Stimulated activated CD4-positive, alpha-beta T cell treated with anti-CD3 and anti-CD28 coated beads, Interleukin-15, amount 100 ng/mL, for 1 hour (primary cell): ENCODE measurements at places on chromosomes 13 and 19.

DNA sequence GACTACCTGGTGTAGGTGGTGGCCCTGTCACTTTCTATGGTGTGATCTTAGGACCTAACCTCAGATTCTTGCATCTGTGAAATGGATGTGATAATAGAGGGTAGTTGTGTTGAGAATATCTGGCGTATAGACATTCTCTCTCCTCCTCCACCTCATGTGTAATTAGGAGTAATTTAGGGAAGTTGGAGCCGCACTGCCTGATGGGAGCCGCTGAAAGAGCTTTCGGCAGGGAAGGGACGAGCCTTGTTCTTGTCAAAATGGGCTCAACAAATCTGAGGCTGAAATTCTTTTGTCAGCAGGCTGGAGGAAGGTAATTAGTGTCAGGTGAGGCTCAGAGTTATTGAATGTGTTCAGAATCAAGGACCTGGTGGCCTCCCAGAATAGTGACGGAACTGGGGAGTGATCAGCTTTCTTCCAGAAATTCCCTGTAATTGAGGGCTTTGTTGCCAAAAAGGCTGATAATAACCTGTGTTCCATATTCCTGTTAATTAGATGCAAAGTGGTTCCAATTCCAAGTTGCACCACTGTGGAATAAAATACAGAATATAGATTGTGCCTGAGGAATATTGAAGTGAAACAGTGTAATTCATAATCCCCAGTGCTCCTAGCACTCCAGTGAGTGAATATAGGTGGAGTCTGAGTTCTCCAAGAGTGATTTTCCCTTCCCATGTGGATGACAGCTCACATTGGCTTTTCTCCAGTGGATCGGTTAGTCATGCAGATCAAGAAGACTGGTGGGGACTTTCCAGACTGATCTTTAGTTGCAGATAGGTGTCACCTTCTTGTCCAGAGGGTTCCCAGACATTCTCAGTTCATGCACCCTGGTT, 47.5 kb downstream of the SPATA13 start:
- no peak for DNase-seq

- DNase-seq = peak; percentile 94
Observed at GRCh38 chr19:10106100-10106936, at the start of gene PPAN. PPAN (plus strand) TSS chr19:10106362; CDS start chr19:10106395, 33 bp downstream.

DNA sequence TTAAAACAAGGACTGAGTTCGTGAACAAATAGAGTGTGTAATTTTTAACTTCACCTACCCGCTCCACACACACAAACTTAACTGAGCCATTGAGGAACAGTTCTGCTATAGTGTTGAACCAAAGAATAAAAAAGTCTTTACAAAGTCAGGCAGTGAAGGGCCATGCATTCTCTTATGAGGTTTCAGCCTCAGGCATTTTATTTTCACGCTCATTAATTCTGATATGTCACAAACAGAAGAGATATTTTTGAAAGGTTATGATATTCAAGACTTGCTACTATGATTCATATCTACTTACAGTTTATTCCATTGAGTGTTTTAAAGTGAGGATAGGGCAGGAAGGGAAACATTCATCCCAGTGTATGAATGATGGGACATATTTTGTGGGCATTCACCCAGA, 282.2 kb downstream of the SLITRK5 start:
- no peak for DNase-seq

GRCh38 chr13:37385248-37385647, 213.3 kb downstream of the POSTN start:
- no peak for DNase-seq

GRCh38 chr19:8578642-8579265, 1.5 kb upstream of the MYO1F start:
- DNase-seq = peak; percentile 63

DNA sequence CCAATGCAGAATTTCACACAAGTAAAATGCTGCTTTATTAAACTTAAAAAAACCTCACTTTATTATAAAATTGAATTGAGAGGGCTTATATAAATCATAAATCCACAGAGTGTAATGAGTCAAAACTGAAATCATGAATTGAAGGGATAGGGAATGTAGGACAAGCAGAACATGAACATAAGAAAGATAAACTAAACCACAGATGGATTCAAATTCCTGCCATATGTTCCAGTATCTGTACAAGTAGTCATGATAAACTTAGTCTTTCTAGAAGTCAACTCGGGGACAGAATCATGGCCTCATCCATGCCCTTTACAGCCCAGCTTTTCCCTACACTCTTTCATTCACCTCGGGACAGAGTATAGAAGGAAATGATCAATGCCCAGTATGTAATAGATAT, 16.6 kb downstream of the LMO7 start:
- DNase-seq = no peak

GRCh38 chr13:40170982-40171381, 495.5 kb downstream of the FOXO1 start:
- no peak for DNase-seq

- no peak for DNase-seq
Observed at GRCh38 chr13:78915015-78915414, 256.1 kb upstream of the OBI1 start.

- no peak for DNase-seq
Observed at GRCh38 chr19:38012944-38013343, 105.9 kb downstream of the SIPA1L3 start.

- DNase-seq = peak; percentile 57
Observed at GRCh38 chr19:47707135-47707925, 5.9 kb upstream of the EHD2 start.

DNA sequence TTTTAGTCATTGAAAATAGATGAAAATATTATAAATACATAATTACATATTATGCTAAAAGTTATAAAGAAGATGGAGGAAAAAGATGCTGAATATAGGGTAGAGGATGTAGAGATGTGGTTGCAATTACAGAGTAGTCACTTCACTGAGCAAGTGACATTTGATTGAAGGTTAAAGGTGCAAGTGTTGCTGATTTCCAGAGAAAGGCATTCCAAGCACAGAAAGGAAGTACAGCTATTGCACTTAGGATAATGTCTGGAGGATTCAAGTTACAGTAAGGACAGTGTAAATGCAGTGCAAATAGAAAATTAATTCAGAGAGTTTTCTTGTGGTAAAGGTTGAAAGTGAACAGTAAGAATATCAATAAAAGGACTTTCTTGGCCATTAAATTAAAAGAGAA, 1721.8 kb downstream of the PCDH9 start:
- DNase-seq = no peak

- no peak for DNase-seq
Observed at GRCh38 chr19:5127717-5128116, 158.8 kb downstream of the KDM4B start.

GRCh38 chr13:29999492-30000369, 149.3 kb upstream of the UBL3 start:
- DNase-seq = no peak

GRCh38 chr19:29266603-29267002, 53.7 kb upstream of the UQCRFS1 start:
- DNase-seq = no peak

DNA sequence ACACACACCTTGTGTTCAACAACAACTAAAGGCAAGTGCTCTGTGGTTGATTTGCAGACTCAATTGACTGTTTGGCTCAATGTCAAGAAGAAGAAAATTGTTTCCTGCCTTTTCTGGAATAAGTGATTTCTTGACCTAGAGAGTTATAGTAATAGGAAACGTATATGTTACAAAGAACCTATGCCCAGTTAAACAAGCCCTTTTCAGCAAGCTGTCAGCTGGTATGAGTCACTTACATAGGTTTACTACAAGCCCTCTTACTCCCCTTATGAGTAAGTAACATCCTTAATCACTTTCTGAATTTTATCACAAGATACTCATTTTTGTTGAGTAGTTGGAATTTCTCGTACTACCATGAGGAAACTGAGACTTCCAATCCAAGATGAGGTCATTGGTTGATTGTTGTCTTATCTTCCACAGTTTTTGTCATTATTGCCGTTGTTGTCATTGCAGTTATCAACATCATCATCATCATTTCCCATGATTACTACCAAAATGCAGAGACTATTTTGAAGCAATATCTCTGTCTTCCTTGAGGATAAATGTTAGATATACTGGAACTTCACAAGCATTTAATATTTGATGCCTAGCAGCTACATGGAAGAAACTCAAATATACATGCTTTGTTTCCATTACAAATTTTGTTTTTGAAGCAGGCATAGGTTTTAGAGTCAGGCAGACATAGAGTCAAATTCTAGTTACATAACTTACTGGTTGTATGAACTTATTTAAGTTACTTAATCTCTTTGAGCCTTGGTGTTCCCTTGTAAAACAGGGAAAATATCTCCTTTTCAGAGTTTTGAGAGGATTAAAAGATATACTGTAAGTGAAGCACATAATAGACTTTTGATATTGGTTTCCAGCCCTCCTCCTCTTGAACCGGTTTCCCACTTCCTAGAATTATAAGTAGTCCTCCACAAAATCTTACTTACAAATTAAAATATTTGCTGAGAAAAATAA, 106.0 kb downstream of the RAP2A start:
- DNase-seq = no peak

GRCh38 chr13:78650717-78651083, 8.3 kb downstream of the OBI1 start:
- no peak for DNase-seq

GRCh38 chr19:13356185-13356584, 150.1 kb downstream of the CACNA1A start:
- DNase-seq = no peak

GRCh38 chr19:42693760-42694350, 46.4 kb downstream of the PSG3 start:
- DNase-seq = no peak

DNA sequence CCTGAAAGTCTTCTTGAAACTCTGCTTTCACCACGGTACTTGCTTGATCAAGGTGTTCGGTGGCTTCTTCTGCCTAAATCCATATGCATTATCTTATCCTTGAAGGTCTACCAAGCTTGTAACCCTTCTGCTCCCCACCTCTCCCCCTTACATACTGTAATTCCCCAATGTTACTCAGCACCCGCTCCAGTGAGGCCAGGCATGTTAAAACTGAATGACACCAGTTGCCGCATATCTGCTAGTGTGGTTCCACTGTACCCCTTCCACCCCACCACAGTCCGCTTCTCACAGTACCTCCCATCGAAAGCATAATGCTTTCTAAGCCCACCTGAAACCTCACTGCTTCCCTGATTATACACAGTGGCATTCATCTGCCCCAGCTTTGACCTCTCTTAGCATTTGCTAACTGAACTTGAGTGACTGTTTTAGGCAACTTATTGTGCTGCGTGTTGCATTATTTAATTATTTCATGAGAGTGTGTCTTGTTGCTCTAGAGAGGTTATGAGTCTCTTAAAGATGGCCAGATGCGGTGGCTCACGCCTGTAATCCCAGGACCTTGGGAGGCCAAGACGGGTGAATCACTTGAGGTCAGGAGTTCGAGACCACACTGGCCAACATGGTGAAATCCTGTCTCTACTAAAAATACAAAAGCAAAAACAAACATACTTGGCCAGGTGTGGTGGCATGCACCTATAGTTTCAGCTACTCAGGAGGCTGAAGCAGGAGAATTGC, 87.6 kb upstream of the MBNL2 start:
- DNase-seq = no peak

DNA sequence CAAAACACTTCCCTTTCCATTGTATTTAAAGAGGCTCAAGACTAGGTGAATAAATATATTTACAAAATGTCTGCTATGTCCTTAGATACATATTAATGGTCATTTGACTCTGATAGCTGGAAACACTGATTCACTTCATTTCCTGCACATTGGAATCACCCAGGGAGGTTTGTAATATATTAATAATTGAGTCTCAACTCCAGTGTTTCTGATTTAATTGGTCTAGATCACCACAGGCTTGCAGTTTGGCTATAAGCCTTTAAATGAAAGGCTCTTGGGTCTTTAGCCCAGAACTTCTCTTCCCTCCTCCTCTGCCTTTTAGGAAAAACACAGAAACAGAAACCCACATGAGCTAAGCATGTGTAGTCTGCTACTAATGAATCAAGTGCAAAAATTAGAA, 378.0 kb downstream of the TBC1D4 start:
- no peak for DNase-seq

- DNase-seq = no peak
Observed at GRCh38 chr13:69585656-69586055, 522.0 kb upstream of the ATXN8OS start.

GRCh38 chr19:47758443-47758804, 13.1 kb downstream of the NOP53 start:
- no peak for DNase-seq

DNA sequence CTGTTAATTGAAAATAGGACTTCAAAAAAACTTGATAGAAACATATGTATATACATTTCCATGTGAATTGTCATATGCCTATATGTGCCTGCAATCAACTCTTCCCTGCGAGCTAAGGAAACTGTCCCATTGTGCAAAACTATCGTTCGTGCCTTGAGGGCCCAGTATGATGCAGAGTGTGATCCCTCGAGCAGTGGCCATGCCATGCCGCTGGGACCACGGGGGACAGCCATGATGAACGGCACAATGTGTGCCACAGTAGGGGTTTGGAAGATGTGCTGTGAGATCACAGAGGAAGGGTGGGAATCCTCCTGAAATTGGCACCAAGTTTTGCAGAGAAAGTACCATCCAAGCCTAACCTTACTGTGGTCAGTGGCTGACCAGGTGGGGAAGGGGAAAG, 118.1 kb upstream of the SOX1 start:
- DNase-seq = no peak

DNA sequence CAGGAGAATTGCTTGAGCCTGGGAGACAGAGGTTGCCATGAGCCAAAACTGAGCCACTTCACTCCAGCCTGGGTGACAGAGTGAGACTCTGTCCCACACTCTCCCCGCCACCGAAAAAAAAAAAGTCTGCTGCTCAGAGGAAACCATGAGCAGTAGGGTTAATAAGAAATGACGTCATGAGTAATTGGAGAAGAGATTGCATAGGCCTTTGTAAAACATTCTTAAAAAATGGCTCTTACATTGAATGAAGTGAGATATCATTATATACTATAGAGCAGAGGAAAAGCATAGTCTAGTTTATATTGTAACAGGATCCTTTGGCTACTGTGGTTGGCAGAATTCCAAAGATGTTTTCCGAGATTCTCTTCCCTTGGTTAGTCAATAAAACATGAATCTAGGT, 228.2 kb downstream of the PCDH20 start:
- no peak for DNase-seq

DNA sequence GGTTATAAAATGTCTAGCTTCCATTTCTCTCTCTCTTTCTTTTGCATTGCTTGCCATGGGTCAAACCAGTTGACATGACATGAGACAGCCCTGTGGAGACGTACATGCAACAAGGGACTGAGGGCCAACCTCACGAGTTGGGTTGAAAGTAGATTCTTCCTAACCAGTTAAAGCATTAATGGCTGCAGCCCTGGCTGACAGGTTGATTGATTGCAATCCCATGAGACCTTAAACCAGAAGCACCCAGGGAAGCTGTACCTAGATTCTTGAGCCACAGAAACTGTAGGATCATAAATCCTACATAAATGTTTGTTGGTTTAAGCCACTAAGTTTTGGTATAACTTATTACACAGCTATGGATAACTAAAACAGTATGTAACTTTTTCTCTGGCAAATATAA, 373.8 kb downstream of the DACH1 start:
- DNase-seq = no peak

GRCh38 chr13:50129706-50130122, 114.5 kb downstream of the KCNRG start:
- no peak for DNase-seq

GRCh38 chr13:112903071-112903577, 65.9 kb upstream of the MCF2L start:
- no peak for DNase-seq
